ENCODE measurements at places on chromosomes 1 and 21.

- DNase-seq = peak; percentile 67
Measured at GRCh38 chr1:92486251-92487077, at the start of gene GFI1. Gene GFI1 (minus strand): TSS chr1:92486925. CDS start chr1:92483487, 3,438 bp downstream.

DNA sequence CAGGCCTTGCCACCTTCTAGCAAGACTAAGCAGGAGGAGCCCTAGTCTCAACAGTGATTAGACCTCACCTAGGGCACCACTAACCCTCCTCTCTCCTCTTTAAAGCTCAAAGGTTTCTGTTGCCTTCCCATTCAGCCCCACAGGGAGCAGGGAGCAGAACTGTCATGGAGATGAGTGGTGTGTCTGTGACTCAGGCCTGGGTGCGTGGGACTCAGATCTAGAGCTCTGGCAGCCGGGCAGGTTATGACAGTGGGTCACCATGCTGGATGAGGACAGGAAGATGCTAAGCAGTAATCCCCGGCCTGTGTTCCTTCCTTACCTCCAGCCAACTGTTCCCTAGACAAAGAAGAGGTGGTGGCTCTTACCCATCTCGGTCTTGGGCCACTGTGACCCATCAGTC lies 60.1 kb upstream of the COA6 start:
- DNase-seq = no peak

DNA sequence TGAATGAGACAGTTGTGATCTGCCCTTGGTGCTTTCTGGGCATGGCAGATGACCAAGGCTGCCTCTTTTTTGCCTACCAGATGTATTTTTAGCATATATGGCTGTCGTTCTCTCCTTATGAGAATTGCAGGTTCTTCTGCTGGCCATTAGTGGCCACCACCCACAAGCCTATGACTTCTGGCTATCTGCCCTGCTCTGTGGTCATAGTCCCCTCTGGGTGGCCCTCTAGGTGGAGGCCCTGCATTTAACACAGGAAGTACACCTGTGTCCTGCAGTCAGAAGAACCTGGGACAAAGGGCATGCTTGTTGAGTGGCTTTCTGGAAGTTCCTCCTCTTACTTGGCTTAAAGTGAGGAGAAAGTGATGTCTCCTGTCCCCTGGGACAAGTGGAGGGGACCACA lies 6.5 kb downstream of the FCAMR start:
- DNase-seq = no peak

GRCh38 chr1:9724706-9725476 lies 73.4 kb downstream of the PIK3CD start:
- DNase-seq = peak; percentile 63

GRCh38 chr1:85495556-85495955 lies 30.6 kb upstream of the DDAH1 start:
- no peak for DNase-seq

- DNase-seq = no peak
Measured at GRCh38 chr1:66320231-66320630, 213.7 kb upstream of the SGIP1 start.

DNA sequence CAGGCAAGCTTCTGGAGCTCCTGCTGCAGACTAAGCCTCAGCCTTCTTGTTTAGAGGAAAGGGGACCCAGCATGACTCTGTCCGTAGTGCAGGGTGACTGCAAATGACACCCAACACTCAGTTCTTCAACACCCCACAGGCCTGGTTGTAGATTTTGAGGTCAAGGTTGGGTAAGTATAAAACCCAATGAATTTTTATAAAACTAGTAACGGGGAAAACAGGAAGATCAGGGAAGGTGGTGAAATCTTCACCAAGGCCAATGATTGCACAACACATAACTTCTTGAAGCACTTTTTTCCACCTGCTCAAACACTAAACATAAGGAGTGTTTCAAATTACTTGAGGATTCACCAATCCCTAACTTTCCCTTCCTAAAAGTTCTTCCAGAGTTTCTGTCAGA lies 89.4 kb upstream of the JAK1 start:
- no peak for DNase-seq

GRCh38 chr1:193368302-193368701 lies 181.9 kb upstream of the B3GALT2 start:
- DNase-seq = no peak

- DNase-seq = no peak
Measured at GRCh38 chr1:40974945-40975344, 4.6 kb upstream of the CTPS1 start.

DNA sequence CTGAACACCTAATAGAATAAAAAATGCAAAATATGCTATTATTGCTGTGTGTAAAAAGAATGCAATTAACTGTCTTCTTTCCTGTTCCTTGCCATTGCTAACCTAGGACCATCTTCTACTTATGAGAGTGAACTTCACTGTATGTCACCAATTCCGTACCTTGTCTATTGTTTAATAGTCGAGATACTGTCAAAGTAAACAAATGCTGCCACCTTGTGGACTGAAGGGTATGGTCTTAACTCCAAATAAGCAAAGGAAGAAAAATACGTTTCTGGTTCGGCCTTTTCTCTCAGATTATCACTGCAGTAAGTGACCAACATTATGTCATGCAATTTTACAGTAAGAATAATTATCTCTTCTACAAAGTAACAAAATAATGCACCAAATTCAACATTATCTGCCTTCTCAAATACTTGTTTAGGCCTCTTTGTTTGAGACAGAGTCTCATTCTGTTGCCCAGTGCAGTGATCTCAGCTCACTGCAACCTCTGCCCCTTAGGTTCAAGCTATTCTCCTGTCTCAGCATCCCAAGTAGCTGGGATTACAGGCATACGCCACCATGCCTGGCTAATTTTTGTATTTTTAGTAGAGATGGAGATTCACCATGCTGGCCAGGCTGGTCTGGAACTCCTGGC lies 133.4 kb downstream of the COP1 start:
- no peak for DNase-seq

- DNase-seq = peak; percentile 13
Measured at GRCh38 chr1:16026723-16027484, 5.1 kb downstream of the CLCNKA start.

DNA sequence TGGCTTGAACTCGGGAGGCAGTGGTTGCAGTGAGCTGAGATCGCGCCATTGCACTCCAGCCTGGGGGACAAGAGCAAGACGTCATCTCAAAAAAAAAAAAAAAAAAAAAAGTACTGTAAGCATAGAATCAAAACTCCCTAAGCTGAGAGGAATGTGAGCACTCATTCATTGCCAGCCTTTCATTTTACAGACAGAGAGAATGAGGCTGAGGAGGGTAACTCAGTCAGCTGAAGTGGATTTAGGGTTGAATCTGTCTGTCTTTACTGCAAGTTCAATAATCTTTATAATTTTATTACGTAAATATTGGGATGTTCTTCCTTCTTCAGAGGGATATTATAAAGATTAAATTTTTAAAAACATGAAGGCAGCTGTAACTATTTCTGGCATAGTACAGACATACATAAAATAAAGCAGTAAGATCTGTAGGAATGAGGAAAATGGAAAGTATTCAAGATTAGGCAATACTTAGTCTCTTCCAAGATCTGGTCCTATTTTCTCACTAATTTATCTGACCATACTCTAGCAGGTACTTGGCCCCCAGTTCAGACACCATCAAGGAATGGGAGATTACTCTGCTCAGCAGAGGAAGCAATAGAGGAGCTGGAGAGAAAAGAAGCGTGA lies 24.1 kb upstream of the MNDA start:
- no peak for DNase-seq

DNA sequence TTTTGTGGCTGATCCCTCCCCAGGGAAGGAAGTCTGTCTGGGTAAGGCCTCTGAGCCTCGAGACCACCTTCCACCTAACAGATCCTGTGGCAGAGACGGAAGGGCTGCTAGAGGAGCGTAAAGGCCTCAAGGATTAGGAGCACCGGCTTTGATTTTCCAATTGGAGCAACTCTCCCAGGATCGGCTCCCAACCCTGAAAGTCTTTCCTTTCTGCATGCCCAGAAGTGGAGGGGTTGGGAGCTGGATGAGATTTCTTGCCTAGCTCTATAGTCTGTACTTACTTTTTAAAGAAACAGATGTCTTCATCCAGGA lies 41.4 kb downstream of the ELK4 start:
- DNase-seq = no peak

DNA sequence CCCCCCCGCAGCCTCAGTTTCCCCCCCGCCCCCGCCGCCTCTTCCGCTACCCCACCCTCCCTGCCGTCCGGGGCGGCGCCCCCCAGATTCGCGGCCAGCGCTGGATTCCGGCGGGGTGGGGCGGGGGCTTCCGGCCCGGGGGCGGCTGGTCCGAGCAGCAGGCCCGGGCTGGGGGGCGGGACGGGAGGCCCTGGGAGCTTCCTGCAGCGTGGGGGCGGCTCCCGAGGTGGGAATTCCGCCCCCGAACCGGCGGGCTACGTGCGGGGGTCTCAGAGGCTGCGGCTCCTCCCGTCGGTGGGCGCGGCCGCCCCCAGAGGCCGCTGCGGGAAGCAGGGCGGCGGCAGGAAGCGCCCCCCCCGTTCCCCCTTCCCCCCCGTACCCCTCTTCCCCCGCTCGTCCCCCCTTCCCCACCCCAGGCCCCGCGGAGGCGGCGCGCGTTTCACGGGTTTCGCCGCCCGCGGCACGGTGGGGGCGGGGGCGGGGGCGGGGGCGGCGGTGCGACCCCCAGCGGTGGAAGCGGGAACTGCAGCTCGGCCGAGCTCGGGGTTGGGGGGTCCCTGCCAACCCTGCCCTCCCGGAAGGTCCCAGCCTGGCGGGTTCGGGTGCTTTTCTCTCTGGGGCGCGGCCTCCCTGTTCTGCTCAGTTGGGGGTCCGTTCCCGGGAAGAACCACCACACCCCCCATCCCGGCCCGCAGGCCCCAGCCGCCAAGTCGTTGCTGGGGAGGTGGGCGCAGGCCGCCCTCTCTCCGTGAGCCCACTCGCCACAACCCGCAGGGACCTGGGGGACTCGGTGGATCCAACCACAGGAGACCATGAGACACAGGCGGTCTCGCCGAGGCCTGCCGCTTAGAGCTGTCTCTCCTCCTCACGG lies 76.3 kb downstream of the MORN1 start:
- peak; percentile 49 for DNase-seq

GRCh38 chr1:65971547-65971946 lies 178.9 kb downstream of the PDE4B start:
- DNase-seq = no peak

GRCh38 chr1:235644693-235645305 lies 4.8 kb downstream of the GNG4 start:
- DNase-seq = no peak

DNA sequence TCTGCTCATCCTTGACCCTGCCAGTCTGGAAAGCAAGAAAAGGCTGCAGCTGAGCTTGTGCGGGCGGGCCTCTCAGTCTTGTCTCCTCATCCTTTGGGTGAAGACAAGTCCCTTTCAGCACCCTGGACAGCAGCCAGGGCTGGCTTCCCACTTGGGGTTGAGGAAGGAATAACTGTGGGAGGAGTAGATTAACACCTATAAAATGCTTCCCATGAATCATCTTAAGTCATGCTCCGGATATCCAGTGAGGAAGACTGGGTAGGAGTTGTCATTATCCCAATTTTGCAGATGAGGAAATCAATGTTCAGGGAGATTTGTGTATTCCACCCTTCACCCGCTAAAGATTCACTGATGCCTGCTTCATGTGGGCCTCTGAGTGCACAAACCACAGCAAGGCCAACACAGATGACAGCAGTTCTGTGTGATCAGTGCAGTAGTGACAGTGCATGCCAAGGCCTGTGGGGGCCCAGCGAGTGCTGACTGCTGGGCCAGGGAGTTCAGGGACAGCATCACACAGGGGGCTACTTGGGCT lies 20.1 kb upstream of the COL16A1 start:
- DNase-seq = no peak

DNA sequence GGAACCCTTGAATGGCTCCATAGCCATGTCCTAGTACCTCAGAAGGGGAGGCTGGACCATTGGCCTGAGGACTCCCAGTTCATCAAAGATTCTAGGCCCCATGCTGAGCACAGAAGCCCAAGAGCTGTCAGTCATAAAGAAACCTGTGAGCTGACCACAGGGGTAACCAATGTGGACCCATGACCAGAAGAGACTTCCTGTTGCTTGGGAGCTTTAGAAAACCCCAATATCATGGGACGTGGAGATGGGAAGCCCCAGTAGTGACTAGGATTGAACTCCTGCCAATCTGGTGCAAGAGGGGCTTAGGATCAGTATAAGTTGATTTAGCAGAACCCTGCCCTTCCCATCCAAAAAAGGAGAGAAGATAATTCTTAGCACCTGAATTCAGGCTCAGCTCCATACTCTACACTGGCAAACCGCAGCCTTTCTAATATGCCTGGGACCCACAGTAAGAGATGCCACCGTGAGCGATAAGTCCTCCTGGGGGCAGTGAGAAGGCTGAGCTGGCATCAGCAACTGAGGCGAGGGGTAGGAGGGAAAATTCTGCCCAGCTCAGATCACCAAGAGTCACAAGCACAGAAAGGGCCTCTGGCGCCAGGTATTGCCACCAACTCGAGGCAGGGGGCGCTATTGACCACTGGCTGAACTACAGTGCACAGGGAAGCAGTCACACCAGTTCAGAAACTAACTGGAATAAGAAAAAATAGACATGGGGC lies 108.9 kb downstream of the CAPN8 start:
- no peak for DNase-seq

GRCh38 chr1:112893288-112894009 lies 62.5 kb downstream of the SLC16A1 start:
- DNase-seq = no peak

DNA sequence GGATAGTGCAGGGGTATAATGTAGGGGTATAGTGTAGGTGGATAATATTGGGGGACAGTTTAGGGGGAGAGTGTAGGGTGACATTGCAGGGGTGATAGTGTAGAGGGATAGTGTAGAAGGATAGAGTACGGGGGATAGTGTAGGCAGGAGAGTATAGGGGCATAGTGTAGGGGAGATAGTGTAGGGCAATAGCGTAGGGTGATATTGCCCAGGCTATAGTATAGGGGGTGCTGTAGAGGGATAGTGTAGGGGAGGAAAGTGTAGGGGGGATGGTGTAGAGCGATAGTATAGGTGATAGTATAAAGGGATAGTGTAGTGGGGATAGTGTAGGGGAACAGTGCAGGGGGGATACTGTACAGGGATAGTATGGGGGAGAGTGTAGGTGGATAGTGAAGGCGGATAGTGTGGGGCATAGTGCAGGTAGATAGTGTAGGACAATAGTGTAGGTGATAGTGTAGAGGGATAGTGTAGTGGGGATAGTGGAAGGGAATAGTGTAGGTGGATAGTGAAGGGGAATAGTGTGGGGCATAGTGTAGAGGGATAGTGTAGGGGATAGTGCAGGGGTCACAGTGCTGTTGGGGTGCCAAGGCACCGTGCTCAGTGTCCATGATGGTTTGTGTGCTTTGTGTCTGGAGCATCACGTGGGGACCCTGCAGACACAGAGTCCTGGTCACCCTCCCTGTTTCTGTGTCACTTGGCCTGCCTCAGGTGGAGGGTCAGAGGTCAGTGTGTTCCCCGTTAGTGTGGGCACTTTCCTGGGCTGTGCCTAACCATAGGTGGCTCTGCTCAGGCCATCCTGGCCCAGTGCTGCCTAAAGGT lies 10.5 kb upstream of the ARF1 start:
- no peak for DNase-seq

DNA sequence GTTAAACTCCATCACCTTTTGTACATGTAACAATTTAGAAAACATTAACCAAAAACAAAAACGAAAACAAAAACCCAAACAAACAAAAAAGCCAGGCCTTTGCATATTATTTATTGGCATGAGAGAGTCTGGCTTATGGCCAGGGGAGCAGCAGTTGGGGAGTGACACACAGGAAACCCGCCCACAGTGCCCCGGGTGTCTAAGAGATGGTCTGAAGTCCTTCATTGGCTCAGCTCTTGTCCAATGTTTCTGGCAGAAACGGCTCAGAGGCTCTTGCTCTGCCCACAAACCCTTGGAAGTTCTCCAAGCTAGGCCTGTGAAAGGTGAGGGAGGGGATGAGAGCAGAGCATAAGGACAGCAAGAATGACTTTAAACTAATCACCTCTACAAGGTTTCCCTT lies 131.5 kb downstream of the CNIH3 start:
- DNase-seq = no peak

GRCh38 chr1:4172644-4173599 lies 272.9 kb upstream of the C1orf174 start:
- no peak for DNase-seq
